ENCODE measurements at places on chromosomes 5 and 9.
A peak's percentile ranks its signal among the peaks of the same experiment; 100 is the strongest.

DNA sequence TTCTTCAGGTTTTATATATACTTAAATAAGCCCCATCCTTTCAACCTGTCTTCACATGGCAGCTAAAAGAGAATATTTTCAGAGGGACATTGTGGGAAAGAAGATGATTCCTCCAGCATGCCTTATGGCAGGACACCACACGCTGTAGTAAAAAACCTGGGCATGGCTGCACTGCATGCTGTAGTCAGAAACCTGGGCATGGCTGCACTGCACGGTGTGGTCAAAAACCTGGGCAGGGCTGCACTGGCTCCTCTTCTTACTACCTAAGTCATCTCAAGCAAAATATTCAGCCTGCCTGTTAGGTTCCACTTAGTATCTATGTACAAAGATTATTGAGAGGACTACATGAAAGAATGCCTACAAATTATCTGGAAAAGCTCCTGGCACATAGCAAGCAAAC, 153.6 kb downstream of the BRINP1 start:
- DNase-seq = no peak

GRCh38 chr9:112006361-112007020, 109.9 kb downstream of the UGCG start:
- DNase-seq = no peak

- DNase-seq = no peak
These were observed 32.0 kb downstream of the RGS3 start for GRCh38 chr9:113495526-113495925.

DNA sequence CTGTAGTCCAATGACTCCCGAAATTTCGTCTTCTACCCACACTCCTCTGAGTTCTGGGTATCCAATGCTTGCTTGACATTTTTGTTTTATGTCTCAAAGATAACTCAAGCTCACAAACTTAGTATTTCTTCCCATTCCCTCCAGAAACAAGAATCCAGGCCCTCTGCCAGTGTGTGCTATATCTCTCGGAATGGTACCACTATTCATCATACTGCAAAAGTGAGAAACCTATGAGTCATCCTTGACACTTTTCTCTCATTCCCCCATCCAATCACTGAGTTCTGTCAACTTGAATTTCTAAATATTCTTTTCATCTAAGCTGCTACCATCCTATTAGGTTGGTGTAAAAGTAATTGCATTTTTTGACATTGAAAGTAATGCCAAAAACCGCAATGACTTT, 9.8 kb downstream of the SLC12A2 start:
- peak; percentile 12 for DNase-seq

DNA sequence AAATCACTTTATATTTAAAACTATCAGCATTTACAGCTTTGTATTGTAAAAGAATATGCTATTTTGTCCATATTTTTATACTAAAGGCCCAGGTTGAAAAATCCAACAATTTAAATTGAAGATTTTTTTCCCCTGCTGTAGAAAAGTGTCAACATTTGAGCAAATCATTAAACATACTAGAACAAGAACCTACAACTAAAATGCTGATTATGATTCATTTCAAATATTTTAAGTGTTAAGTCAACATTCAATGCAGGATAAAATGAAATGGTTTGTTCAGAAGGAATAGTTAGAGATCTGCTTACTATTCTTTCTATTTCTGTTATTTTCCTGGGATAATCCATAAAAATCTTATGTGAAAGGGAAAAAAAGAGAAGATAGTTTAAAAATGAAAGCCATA, 866.5 kb upstream of the DMAC1 start:
- no peak for DNase-seq

GRCh38 chr5:93941897-93942296, 200.5 kb upstream of the POU5F2 start:
- no peak for DNase-seq

DNA sequence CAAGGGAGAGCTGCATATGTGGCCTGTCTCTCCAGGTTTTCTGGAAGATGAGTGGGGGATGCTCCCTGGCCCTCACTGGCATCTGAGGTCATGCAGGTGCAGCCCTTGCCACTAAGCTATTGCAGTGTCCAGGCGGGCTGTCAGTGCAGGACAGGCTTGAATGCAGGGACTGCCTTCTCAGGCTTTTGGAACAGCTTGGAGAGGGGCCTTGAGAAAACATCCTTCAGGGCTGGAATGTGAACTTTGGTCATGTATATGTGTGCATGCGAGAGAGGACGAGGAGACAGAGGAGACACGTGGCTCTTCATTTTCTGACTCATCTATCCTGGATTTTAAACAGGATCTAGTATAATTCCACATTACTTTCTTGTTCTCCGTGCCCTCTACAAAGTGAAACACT, 90.3 kb downstream of the MACROH2A1 start:
- DNase-seq = peak; percentile 93

DNA sequence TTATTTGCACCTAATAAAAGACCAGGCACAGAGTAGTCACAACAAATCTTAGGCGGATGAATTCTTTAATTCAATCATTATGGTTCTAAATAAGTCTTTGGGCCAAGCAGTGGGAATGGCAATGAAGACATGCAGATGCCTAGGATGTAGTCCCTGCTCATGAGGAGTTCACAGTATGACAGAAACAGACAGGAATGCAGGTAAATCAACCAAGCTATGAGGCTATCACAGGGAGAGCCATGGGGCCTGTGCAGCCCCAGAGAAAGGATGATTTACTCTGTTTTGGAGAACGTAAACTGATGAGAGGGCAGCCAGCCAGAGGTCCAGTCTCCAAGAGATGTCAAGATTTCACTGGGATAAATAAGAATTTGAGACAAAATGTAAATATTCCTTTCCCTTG, 129.4 kb downstream of the TRIM32 start:
- no peak for DNase-seq

DNA sequence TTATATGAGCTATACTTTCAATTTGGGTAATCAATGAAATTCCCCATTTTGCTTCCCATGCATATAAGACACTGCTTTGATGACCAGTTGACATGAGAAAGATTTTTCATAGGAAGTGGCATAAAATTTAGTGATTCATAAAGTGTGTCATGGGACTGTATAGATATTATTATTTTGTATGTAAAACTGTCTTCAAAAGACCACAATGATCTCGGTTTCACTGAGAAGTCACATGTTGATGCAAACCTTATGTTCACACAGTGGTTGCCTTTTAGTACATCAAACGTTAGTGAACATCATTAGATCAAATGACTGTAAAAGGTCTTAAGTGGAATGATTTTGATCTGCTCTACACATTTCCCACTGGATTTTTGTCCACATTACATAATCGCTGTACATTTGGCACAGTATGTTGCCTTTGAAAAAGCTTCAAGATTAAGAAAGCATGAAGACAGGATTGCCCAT, 349.2 kb upstream of the MEF2C start:
- DNase-seq = no peak

GRCh38 chr5:94857111-94857510, 238.6 kb downstream of the SLF1 start:
- DNase-seq = no peak

DNA sequence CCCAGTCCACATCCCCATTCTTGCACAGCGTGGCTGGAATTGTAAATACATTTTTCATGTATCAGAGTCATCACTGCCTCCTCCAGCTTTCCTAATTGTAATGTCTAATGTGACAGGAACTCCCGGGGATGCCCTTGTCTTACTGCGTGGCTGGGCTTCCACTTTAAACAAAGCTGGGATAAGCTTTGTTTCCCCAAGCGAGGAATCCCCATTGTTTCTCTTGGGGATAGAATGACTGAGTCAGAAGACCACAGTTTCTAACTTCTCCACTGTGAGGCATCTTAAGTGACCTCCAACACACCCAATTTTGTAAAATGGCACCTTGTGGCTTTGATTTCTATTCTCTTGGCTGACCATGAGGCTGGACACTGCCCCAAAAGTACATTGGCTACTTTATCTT, 22.4 kb downstream of the ARPC5L start:
- no peak for DNase-seq

DNA sequence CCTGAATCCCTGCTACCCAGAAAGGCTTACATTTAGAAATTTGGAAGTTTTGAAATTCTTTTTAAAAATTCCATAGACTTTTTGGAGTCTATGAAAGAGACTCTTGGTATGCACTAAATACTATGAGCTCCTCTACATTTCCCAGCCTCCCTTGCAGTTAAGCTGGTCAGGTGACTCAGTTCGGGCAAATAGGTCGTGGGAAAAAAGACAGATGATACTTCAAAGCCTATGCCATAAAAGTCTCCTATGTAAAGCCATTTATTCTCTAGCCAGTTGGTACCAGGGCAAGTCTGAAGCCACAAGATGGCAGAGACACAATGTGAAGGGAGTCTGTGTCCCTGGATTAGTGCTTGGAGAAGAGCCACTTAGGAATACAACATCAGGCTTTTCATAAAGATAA, 101.8 kb downstream of the BOD1 start:
- peak; percentile 56 for DNase-seq

DNA sequence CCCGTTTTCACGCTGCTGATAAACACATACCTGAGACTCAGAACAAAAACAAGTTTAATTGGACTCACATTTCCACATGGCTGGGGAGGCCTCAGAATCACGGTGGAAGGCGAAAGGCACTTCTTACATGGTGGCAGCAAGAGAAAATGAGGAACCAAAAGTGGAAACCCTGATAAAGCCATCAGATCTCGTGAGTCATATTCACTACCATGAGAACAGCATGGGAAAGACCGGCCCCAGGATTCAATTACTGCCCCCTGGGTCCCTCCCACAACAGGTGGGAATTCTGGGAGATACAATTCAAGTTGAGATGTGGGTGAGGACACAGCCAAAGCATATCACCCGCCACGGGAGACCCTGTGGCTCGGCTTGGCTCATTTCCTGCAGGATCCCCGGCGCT, 20.2 kb downstream of the EXD3 start:
- no peak for DNase-seq

DNA sequence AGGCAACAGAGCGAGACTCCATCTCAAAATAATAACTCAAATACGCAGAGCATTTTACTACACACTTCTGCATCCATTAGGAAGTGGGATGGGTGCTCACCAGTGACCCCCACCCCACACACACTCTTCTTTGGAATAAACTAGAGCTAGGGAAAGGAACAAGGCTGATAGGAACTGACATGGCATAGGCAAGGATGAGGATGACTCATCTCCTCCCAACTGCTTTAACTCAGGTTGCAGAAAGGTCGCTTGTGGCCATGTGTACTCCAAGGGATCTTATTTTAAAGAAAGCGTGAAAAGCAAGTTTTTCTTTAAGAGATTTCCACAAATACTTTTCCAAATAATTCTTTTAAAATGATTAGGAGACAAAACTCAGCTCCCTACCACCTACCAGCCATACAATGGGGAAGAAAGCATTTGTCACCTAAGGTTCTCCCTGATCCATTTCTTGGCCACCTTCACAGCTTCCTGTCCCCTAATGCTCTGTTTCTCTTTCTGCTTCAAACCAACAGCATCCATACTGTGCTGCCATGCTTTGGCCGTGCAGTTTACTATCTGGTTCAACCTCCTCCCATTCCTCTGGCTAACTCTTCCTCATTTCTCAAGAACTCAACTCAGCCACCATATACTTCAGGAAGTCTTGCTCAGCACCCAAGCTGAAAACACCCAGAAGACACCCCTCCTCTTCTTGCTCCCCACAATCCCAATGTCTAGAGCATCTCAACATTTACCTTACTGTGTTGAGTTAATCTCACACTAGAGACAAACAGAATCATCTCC, 211.9 kb downstream of the ACTL7B start:
- DNase-seq = peak; percentile 33

DNA sequence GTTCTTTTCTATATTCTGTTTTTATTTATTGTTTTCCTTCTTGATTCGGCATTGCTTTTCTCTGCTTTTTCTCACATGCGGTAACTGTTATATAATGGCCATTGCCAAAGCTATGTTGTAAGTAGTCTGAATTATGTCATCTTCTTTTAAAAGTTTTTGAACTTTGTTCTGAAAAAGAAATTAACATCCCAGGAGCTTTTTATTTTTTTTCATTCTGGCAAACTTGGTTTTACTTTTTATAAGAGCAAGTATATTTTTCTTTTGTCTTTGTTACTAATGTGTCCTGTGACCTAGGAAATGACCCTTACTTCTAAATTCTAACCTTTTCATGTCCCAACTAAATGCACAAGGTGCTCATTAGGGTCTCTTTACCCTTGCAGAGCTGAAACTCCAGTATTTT, 26.7 kb upstream of the IZUMO3 start:
- DNase-seq = no peak

DNA sequence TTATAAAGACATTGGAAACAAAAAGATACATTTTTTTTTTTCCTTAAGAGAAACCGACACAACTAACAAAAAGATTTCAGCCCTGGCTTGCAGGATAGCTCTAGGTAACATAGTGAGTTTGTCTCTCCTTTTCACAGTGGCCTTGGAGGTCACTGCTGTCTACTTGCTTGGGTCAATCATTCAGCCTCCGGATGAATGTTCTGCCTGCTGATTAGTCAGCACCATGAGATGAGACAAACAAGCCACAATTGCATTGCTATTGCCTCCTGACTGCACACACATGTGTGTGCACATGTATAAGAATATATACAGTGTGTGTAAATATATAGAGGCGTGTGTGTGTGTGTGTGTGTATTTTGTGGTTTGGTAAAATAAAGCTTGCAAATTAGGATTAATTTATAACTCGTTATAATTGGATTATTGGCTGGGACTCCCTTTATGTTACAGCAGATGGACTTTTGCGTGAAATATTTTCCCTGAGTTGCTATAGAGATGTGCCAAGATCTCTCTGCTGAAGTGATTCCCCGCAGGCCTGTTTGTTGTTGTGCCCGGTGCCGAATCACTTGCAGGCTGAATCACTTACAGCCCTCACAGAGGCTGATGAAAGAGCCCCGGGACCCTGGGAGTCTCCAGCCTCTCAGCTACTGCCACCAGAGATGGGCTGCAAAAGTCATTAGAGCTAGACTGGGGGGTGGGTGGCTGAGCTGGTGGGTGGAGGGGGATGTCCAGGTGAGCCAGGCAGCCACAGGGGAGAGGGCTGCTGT, 161.2 kb downstream of the FGF18 start:
- peak; percentile 38 for DNase-seq

DNA sequence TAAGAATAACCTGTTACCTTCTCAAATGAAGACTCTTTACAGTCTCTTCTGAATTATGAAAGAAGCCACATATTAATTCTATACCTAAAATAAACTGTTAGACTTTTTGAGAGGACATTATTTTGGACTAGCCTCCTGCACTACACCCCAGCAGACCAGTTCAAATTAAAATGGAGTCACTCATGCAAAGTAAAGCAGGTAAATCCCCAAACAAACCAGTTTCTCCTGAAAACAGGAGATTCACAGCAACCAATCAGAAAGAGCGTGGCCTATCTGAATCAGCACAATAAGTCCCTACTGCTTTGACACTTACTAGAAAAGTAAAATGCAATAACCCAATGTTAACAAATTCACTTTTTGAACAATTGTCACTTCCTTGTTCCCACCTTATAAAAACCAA, 58.8 kb downstream of the PTBP3 start:
- DNase-seq = no peak

DNA sequence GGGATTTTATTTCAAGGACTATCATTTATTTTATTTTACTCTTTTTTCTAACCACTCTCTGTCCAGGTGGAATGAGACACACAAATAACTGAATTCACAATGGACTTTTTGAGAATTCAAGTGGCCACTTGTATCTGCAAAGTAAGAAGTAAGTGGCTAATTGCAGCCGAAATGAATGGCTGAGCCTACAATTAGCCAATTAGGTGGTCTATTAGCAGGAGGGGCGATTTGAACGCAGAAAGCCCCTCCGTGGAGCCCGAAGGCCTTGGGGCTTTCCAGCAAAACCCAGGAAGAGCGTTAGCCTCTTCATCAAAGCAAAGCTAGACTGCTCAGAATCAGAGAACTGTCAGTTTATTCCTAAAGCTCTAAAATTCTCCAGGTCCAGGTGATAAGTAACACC, 176.9 kb downstream of the EBF1 start:
- no peak for DNase-seq

- no peak for DNase-seq
These were observed 21.6 kb downstream of the ANKRD33B start for GRCh38 chr5:10585518-10585915.

- DNase-seq = no peak
These were observed 182.1 kb downstream of the DEPDC1B start for GRCh38 chr5:60517850-60518249.
